Stimulated activated CD8-positive, alpha-beta memory T cell treated with anti-CD3 and anti-CD28 coated beads, Interleukin-15, amount 100 ng/mL, for 24 hours (primary cell): ENCODE measurements at places on chromosomes 2 and 18.

GRCh38 chr2:84962917-84963316 is 8.0 kb upstream of the KCMF1 start:
- DNase-seq, result no peak

- DNase-seq, result no peak
Observed at GRCh38 chr2:202290316-202290715, 24.8 kb downstream of the NOP58 start.

DNA sequence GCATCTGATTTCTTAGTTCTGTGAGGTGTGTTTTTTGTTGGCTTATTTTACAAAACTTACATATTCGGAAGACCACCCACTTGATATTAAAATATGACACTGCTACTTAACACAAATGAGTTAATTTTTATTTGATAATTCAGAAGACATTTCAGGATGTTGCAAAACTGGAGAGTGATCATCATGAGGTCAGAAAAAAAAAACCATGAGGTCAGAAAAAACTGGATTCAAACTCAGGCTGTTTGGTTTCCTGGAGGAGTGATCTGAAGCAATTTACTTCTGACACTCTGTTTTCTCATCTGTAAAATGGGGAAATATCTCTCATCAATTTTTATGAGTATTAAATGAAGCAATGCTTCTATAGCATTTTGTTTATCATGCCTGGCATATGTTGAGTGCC is 1.8 kb upstream of the CCBE1 start:
- no peak for DNase-seq

DNA sequence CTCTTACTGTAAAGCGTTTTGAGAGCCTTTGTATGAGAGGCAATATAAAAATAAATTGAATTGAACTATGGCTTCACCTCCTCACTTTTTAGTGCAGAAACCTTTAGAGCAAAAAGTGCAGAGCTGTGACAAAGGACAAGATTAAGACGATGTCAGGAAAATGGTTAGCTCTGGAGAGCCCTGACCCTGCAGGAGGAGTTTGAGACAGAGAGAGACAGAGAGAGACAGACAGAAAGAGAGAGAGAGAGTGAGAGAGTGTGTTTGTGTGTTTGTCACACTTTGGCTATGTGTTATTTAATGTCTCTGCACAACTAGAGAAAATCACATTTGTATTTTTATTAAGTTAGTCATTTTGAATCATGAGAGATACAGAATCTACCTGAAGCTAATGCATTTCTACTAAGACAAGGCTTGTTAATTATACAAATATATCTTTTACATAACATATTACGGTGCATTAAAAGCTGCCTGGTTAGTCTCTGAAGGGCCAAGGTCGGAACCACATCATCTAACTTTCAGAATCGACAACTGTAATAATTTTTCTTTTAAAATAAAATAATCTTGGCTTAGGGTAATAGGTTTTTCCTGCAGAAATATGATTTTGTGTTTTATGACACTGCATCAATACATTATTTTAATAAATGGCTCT is 423.5 kb upstream of the ZEB2 start:
- DNase-seq, result no peak

DNA sequence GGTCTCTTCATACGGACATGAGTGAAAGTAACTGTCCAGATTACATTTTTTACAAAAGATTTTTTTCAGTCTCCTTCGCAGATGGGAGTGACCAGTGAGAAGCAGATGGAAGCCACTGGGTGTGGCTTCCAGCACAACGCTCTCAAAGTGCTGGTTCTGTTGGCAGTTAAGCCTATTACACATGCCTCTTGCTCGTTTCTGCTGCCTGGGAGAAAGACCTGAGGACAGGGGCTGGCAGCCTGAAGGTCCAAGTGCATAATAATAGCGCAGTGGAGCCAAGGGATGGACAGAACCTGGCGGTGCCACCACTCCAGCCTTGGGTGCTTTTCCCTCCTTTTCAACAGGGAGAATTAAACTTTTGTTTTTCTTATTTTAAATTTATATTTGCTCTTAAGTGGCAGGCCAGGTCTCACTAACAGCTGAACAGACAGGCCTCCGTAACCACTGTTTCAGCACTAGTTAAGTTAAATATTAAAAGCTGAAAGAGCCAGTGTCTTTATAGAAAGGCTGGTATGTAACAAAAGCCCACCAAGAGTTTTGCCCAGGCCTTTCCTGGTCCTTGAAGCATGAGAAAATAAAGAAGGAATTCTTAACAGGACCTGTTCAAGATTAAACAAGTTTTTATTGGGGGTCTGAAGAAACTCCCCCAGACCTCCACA is 1.2 kb upstream of the SKA1 start:
- DNase-seq, result no peak

DNA sequence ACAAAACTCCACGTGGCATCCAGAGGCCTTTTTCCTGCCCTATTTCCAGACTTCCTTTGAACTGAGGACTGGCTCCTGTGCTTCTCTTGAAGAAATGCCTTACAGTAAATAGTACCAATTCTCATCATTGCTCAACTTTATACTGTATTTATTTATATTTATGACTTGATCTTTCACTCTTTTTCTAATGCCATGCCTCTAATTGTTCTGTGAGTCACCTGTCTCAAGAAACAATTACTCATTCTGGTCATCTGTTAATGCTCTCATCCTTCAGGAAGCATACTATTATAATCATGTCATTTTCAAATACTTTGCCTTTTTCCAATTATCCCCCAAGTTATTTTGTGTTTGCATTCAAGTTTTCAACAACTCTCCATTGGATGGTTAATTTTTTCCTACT is 85.9 kb downstream of the DCDC2C start:
- DNase-seq, result no peak

- no peak for DNase-seq
Observed at GRCh38 chr2:201440182-201440581, 11.1 kb downstream of the TRAK2 start.

- DNase-seq, result no peak
Observed at GRCh38 chr2:236867441-236868260, 218.0 kb upstream of the COPS8 start.

DNA sequence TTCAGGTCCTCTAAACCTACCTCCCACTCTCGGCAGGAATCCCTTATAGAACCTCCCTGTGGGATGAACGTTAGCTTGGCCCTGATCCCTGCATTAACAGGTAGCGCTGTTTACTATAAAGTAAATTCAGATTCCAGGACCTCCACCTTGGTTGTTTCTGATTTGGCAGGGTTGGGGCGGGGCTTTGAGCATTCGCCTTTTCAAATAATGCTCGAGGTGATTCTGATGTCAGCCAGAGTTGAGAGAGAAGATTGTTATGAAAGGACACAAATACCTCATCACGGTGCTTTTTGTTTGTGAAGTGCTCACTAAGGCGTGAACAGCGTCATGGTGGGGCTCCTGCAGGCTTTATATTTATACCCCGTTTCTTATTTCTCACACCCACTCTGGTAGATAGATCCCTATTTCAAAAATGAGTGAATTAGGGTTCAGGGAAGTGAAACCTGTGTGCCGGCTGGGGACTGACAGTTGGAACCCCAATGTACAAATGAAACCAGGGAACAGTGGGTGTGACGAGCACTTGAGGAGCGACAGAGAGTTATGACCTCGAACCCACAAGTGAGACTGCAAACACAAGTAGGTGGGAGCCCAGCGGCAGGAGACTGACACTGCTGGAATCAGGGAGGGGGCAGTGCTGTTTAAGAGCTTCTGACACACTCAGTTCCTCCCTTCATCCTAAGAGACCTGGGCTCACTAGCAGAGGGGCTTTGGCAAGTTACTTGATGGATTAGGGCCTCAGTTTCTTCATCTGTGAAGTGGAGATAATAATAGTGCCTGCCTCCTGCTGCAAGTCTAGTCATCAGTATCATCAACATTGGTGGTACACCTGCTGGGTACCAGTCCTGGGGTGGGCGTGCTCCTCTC is 14.2 kb upstream of the CXCR4 start:
- no peak for DNase-seq

DNA sequence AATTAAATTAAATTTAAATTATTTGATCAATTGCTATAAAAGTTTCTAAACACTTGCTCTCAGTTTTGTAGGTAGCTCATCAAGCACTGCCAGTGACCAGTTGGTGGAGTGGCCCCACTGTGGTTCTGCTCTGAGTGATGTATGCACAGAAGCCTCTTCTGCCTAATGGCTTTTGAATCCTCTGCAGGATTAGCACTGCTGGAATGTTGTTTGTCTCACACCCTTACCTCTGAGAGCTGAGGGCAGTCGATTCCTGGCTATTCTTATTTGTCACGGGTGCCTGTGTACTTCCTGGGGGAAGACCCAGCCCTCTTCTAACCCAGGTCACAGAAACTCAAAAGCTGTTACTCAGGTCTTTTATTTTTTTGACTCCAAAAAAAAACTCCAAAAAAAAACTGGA is 9.5 kb downstream of the CAPN14 start:
- DNase-seq, result no peak

- no peak for DNase-seq
Observed at GRCh38 chr2:100136310-100136709, 6.1 kb downstream of the AFF3 start.

GRCh38 chr2:120760446-120761135 is 24.9 kb downstream of the GLI2 start:
- no peak for DNase-seq

DNA sequence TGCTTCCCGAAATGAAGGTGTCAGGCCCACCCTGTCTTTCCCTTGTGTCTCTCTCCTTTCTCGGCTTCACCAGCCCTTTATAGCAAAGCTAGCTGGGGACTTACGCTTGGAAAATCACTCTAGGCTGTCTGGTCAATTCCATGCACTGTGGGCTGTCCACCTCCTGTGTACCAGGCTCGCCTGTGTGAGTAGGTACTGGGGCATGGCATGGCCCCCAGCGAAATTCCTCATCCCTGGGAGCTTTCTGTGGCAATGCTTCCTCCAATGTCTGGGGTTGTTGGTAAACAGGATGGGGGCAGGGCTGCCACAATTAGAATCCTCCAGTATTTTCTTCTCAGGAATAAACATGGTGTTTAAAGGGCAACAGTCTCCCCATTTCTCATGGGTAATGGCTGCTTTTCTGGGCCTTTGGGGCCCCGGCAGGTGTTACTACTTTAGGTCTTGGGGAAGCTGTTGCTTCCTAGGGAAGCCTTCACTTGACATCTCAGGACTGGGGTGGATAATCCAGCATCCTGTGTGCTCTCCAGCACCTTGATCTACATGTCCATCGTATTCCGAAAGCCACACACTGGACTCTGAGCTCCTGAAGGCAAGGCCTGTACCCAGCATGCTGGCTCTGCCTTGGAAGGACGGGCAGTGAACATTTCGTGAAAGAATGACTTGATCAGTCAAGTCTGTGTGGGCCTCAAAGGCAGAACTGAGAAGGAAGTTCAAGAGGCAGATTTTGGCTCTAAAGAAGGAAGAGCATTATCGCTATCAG is 21.1 kb downstream of the RHOB start:
- no peak for DNase-seq

- no peak for DNase-seq
Observed at GRCh38 chr2:83233326-83233725, 1225.8 kb downstream of the SUCLG1 start.

DNA sequence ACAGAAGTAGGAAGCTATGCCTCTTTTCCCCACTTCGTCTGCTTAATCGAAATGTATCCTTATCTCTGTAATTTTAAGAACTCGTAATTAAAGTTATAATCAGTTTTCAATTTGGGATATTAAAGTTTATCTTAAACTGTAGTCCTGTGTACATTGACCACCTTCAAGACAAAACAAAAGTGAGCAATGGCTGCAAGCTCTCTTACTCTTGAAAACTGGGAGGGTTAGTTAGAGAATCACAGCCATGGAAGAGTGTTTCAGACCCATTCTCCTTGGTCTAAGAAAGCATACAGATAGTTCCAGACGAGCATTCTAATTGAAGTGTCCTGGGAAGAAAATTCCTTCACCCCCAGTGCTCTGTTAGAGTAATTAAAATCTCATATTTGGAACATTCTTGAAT is 2.0 kb downstream of the KCMF1 start:
- no peak for DNase-seq

- no peak for DNase-seq
Observed at GRCh38 chr2:45918463-45919159, 267.1 kb downstream of the PRKCE start.

GRCh38 chr2:11320698-11321492 is 23.5 kb downstream of the ROCK2 start:
- no peak for DNase-seq

DNA sequence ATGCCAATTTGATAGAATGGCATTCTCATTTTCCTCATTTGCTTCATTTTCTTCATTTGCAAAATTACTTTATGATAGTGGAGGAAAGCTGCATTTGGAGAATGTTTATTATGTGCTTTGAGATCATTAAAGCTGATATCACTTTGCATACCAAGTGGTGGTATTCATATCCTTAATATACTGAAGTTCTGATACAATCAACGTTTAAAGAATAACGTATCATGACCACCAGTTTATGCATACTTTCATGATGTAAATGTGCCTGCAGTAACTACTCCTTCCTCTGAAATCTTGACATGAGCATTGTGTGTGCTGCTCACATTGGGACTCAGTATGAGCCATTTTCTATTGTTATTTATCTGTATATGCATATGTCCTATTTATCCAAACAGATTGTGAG is 302.1 kb downstream of the ARHGAP15 start:
- DNase-seq, result no peak

GRCh38 chr2:26461601-26462023 is 16.3 kb downstream of the OTOF start:
- DNase-seq, result no peak

GRCh38 chr2:25230948-25231311 is 62.5 kb upstream of the POMC start:
- no peak for DNase-seq

DNA sequence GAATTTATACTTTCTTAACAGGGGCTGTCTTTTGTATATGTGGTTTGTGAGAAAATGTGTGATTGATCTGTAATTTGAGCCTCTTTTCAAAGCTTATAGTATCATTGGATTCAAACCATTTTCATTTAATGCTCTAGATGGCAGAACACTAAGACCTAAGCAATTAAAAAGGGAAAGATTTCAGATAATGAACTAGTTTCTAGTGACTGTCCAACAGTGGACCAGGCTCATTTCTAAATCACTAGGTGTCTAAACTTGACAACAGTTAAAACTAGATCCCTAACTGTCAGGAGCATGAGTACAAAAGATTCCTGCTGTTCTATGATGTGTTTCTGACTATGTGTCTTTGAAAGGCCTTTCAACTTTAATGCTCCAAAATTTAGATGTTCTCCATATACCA is 54.6 kb downstream of the ANKRD44 start:
- no peak for DNase-seq
